ENCODE measurements at places on chromosomes 5 and 9. TPM values are rescaled to one million over a fixed set of nuclear protein-coding genes. Genes with fewer than 3 reads are reported as not detected.

Gene PFN3
- total RNA-seq = not detected

Gene CARD19
- total RNA-seq = 62.7 TPM

Gene ERCC8
- total RNA-seq = 26.1 TPM

Gene SCGB3A2
- total RNA-seq = not detected

Gene SH2D3C
- total RNA-seq = 0.12 TPM

Gene ZCCHC7
- 18.9 TPM for total RNA-seq

Gene ST6GALNAC4
- 36.2 TPM for total RNA-seq

Gene PTGS1
- total RNA-seq = 1.9 TPM

Gene DBH
- total RNA-seq = not detected

Gene ACOT12
- total RNA-seq = not detected

Gene SLC35A4
- 39.1 TPM for total RNA-seq

Gene PTGES
- total RNA-seq = 27.4 TPM

Gene GKAP1
- 6.8 TPM for total RNA-seq

Gene SPINK7
- total RNA-seq = not detected

Gene C5orf34
- total RNA-seq = 13.1 TPM

Gene ZFP37
- total RNA-seq = not detected

Gene GRXCR2
- total RNA-seq = not detected

Gene PCDHGA8
- total RNA-seq = 1.4 TPM

Gene SLC24A2
- not detected for total RNA-seq

Gene THBS4
- total RNA-seq = 0.17 TPM

Gene GABRA1
- total RNA-seq = not detected

Gene TPPP
- 0.54 TPM for total RNA-seq

Gene CTNND2
- 10.6 TPM for total RNA-seq

Gene PTGR1
- total RNA-seq = 328 TPM

Gene FABP6
- total RNA-seq = 2.2 TPM

Gene COL15A1
- 0.89 TPM for total RNA-seq

Gene SCAI
- total RNA-seq = 5.3 TPM

Gene PPIP5K2
- total RNA-seq = 64.9 TPM

Gene SLC6A3
- total RNA-seq = not detected

Gene BAAT
- total RNA-seq = 0.14 TPM

Gene AGXT2
- total RNA-seq = not detected

Gene PCDHB14
- total RNA-seq = 2.7 TPM

Gene CARD6
- total RNA-seq = 2.7 TPM

Gene FER
- total RNA-seq = 14.4 TPM

Gene HSD17B3
- 0.84 TPM for total RNA-seq

Gene FBP2
- not detected for total RNA-seq

Gene SELENOP
- total RNA-seq = 4.5 TPM

Gene UBAP2
- total RNA-seq = 13.6 TPM

Gene ZNF169
- total RNA-seq = 8.3 TPM

Gene ROR2
- 0.10 TPM for total RNA-seq

Gene IL3
- not detected for total RNA-seq

Gene SLC23A1
- total RNA-seq = not detected

Gene KIF3A
- total RNA-seq = 11.7 TPM

Gene GLIPR2
- 0.92 TPM for total RNA-seq

Gene DMRT3
- total RNA-seq = not detected

Gene GABRG2
- total RNA-seq = not detected

Gene MYORG
- 0.79 TPM for total RNA-seq

Gene GPR150
- not detected for total RNA-seq

Gene HRCT1
- 3.2 TPM for total RNA-seq

Gene MYMK
- total RNA-seq = not detected

Gene ADRA1B
- total RNA-seq = 0.17 TPM
